ENCODE measurements at places on chromosomes 7 and 10. TPM values are rescaled to one million over a fixed set of nuclear protein-coding genes. Genes with fewer than 3 reads are reported as not detected.

- DNase-seq = no peak
These were observed 97.4 kb upstream of the JAZF1 start for GRCh38 chr7:28277958-28278357.

- no peak for DNase-seq
These were observed 4.3 kb upstream of the TECTB start for GRCh38 chr10:112278871-112279270.

GRCh38 chr7:100472854-100473499, 6.0 kb downstream of the TSC22D4 start:
- peak; percentile 29 for DNase-seq

GRCh38 chr7:21368317-21368716, 59.6 kb upstream of the SP4 start:
- DNase-seq = no peak

DNA sequence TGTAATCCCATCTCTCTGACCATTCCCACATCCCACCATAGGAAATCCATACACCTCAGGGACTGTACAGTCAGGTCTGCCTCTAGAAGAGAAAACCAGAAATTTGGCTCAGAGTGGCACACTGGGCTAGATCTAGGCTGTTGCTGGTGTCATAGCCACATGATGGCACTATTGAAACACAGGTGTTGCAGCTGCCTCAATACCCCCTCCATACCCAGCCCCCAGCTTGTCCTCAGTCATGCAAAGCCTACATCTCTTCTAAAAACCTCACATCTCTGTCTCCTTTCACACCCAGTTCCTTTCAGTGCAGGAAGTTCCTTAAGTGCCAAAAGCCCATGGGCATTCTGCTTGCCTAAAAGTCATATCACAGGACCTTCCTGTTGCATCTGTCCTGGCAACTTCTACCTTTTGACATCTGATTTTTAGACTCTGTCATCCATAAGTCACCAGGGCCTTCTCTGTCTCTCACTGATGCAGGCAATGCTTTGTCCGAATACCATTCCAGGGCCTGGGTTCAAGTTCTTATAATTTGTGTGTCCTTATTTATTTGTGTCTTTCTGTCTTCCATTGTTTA, 27.0 kb upstream of the HIBADH start:
- DNase-seq = peak; percentile 21

DNA sequence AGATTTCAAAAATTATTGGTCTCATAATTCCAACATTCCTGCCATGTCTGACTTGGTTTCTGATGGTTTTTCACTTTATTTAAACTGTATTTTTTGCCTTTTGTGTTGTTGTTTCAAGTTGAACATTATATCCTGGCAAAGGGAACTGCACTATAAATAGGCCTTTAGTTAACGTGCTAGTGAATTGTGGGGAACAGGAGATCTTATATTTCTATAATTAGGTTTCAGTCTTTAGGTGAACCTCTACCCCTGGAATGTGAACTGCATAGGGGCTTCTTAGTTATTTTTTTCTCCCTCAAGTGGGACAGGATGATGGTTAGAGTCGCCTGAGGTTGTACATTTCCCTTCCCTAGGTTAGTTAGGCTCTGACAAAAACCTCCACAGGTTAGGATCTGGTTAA, 128.6 kb downstream of the MLLT10 start:
- DNase-seq = no peak

- DNase-seq = no peak
These were observed 46.8 kb downstream of the DLG5 start for GRCh38 chr10:77879710-77880109.

GRCh38 chr7:129748356-129749109, 137.0 kb downstream of the NRF1 start:
- no peak for DNase-seq

DNA sequence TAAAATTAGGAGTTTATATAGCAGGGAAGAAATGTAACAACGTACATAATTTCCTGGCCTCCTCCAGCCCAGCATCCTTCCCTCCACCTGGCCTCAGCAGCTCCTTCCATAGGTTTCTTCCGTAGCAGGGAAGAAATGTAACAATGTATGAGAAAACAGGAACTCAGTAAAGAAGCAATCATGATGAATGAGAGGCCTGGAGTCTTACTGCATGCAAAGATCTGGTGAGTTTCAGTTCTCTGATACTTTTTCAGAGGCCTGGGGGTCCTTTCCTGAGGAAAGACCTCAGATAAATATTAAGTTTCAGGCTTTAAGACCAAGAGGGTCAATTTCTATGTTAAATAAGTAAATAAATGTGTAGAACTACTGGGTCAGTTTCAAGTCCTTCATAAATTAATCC, 155.7 kb upstream of the C7orf33 start:
- DNase-seq = no peak

- DNase-seq = peak; percentile 80
These were observed 774 bp downstream of the TUBGCP2 start for GRCh38 chr10:133307776-133308420.

GRCh38 chr10:42992957-42993390, 83.9 kb upstream of the RET start:
- DNase-seq = no peak

GRCh38 chr10:35614312-35614711, 9.2 kb downstream of the GJD4 start:
- DNase-seq = no peak

DNA sequence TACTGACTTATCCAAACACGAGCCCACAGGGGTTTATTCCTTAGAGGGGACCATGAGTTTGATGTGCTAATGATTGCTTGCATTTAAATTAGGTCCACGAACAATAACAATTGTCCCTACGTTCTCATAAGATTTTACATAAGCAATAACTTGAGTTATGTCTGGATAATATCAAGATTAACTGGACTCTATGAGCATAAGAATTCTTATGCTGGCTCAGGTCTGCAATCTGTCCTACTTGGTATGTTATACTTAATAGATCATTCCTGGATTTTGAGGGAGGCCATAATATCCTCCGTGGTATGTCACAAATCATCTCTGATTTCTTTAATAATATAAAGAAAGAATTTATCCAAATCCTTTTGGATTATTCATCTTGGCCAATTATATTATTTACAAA, 552.3 kb downstream of the KCNMA1 start:
- DNase-seq = no peak

DNA sequence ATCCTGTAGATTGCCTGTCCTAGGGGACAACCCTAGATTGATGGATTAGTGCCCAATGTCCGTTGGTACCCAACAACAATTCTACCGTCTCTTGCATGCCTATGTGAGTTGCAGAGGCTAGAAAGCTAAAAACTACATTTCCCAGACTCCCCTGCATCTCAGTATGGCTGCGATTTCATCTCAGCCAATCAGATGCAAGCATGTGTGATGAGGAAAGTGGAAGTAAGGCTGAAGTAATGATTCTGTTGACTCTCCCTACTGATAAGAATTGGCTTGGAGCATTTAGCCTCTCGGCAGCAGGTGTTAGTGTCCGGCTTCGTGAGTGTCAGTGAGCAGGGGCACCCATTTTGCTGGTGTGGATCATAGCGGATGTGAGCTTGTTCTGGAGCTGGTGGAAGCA, 171.9 kb downstream of the FGFR2 start:
- no peak for DNase-seq

DNA sequence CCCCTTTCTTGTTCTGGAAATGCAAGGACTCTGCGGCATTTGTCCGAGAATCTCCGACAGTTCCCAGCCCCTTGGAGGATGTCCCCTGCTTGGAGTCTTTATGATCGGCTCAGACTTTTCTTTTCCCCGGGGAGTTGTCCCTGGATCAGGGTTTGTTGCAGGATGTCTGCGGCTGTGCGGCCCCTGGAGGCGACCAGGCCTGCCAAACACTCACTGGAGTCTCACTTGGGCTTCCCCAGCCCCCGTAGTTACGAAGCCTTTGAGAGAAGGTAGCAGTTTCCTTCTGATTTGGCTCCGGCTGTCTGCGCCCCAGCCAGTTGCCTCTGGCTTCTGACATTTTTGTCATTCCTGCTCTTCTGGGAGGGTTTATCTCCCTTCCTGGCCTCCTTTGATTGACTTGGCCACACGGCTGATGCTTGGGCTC, 16.1 kb downstream of the COL26A1 start:
- no peak for DNase-seq

DNA sequence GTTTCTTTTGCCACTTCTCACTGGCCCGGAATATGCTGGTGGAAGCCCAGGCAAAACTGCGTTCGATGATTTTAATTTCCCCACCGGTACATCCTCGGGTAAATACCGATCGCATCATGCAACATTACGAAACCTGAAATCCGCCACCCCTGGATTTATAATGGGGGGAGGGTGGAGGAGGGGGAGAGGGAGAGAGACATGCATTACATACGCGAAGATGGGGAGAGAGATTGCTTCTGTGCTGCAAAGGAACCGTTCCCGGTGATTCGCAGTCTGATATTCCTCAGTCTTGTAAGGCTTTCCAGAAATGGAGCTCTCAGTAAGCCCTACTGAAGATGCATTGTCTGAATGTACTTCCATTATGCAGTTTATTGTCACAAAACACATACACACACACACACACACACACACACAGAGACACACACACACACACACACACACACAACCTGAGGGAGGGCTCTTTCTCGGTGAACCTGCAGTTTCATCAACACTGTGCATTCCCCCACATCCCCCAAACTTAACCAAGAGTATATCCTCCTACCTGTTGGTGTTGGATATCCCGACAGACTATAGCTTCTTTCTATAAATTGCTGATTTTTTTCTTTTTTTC, 741 bp downstream of the GPR85 start:
- no peak for DNase-seq

DNA sequence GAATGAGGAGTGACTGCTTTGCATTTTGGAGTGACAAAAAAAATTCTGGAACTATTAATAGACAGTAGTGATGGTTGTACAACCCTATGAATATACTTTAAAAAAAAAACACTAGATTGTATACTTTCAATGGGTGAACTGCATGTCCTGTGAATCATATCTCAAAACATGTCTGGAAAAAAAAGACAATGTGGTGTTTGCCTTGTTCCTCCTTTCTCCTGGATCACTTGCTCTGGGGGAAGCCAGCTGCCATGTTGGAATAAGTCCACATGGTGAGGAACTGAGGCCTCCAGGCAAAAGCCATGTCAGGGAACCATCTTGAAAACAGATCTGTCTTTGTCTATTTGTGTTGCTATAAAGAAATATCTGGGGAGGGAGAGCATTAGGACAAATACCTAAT, 39.5 kb upstream of the YAE1 start:
- no peak for DNase-seq

DNA sequence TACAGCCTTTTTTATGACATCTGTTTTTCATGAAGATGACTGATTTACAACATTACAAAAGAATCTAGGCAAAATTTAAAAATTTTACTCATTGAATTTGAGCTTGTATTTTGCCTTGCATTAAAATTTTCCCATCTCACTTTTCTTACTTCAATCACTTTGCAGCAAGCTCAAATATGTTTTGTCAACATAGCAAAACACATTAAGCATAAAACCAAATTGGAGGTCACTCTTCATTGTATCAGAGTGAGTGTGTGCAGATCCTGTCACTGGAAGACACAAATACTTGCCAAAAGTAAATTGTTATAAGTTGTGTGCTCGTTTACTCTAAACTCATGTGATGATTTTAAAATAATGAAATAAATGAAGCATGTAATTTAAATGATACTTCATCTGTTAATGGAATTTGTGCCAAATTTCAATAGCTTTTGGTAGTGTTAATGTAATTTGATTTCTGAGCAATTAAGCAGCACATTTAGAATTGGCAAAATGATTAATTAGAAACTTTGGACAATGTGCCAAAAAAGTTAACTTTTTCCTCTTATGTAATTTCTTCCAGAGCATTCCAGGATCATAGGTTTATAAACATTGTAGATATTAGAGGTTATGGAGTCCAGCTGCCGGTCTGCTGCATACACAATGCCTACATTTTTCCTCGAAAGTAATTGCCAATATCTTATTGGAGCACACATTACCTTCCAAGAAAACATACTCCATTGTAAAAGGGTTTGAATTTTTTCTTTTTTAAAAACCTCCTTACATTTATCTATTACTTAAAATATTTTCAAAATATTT, 1078.2 kb upstream of the LRRTM3 start:
- no peak for DNase-seq

GRCh38 chr10:98369801-98370200, 45.2 kb downstream of the PYROXD2 start:
- no peak for DNase-seq

DNA sequence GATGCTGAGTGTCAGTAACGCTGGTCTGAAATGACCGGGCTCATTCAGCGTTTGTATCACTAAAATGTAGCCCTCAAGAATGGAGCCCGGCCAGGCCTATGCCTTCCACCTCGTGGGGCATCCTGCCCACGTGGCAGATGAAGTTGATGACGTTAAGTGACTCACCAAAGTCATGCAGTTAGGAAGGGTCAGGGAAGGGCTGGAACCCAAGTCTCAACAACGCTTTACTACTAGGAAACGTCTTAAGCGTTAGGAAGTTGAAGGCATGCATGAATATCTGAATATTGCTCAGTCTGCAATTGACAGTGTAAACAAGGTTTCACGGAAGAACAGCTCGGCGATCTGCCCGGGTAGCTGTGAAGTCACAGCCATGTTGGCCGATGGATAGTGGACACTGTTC, 14.0 kb upstream of the UBE3C start:
- no peak for DNase-seq

KCP gene
- polyA plus RNA-seq = 0.03 TPM

HNRNPA2B1 gene
- polyA plus RNA-seq = 784 TPM

SNX10 gene
- polyA plus RNA-seq = 4.1 TPM

PRPF18 gene
- 15.2 TPM for polyA plus RNA-seq

PSAP gene
- polyA plus RNA-seq = 333 TPM

HGF gene
- not detected for polyA plus RNA-seq

HOXA3 gene
- polyA plus RNA-seq = 1.0 TPM

IL15RA gene
- 5.1 TPM for polyA plus RNA-seq

Measured in foreskin keratinocyte (primary cell).